Hepatocyte (in vitro differentiated cells): ENCODE measurements at places on chromosomes 7 and 10. TPM values are rescaled to one million over a fixed set of nuclear protein-coding genes. Genes with fewer than 3 reads are reported as not detected.

DNA sequence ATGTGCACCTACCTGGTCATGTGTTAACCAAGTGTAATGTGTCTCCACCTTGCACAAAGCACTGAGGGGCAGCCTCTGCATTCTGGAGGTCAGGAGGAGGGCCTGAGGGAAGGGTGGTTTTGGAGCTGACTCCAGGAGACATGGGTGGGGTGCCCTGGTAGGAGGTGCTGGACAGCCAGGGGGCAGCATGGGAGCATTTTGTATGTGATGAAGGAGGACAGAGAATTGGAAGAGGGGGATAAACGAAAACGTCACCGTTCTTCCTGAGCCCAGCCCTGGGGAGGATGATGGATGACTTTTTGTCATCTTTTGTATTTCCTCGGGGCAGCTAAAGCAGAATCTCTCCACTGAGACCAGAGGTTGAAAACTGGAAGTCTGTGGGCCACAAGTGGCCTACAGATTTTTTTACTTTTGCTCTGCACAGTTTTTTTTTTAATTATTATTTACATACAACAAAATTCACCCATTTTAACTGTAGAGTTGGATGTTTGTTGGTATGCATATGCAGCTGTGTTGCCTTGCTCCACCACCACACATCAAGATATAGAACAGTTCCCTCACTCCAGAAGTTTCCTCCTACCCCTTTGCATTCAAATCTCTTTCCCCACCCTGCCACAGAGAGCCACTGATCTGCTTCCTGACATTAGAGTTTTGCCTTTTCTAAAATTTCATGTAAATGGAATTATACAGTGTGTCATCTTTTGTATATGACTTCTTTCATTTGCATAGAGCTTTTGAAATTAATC, 242.5 kb downstream of the VTI1A start:
- peak; percentile 27 for DNase-seq

Gene PRKG1
- 8.1 and 12.3 TPM in 2 replicates for total RNA-seq

- DNase-seq, result peak; percentile 38
Observed at GRCh38 chr7:128791972-128792327, 182 bp downstream of the CCDC136 start.

DNA sequence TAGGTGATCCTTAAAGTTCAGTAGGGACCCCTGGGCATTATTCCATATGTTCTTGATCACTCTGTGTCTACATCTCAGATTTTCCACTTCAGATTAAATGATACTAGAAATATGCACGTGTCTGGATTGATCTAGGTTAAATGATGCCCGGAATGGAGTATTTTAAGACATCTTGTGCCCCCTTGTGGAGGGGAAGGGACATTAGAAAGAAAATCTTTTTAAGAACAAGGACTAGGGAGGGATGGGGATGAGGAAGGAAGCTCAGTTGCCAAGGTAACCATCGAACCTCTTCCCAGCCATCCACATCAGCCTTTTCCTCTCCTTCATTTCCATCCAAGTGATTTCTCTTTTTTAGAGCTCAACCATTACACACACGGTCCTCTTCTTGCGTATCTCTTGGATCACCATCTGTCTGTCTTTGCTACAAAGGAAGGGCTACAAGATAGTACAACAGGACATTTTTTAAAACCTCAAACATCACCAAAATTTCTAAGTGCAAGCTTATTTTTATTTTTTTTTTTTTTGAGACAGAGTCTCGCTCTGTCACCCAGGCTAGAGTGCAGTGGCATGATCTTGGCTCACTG, 40.5 kb downstream of the PRSS2 start:
- DNase-seq, result peak; percentile 46

DNA sequence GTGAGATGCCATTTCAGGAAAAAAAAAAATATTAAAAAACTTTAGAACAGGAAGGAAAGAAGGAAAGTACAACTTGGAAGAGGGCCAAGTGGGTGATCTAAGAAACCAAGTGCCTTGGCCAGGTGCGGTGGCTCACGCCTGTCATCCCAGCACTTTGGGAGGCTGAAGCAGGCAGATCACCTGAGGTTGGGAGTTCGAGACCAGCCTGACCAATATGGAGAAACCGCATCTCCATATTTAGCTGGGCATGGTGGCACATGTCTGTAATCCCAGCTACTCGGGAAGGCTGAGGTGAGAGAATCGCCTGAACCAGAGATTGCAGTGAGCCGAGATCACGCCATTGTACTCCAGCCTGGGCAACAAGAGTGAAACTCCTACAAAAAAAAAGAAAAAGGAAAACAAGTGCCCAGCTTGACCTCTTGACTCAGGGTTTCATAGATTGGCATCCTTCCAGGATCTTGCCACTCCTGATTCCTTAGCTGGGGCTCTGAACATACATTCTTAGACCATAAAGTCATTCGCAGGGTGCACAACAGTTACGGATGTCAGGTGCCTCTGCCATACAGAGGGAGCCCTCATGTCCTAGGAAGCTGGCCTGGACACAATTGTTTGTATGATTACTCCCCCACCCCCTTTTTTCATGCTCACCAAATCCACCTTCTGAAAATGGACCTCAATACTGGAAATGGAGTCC, 2.1 kb upstream of the GUSB start:
- peak; percentile 19 for DNase-seq

DNA sequence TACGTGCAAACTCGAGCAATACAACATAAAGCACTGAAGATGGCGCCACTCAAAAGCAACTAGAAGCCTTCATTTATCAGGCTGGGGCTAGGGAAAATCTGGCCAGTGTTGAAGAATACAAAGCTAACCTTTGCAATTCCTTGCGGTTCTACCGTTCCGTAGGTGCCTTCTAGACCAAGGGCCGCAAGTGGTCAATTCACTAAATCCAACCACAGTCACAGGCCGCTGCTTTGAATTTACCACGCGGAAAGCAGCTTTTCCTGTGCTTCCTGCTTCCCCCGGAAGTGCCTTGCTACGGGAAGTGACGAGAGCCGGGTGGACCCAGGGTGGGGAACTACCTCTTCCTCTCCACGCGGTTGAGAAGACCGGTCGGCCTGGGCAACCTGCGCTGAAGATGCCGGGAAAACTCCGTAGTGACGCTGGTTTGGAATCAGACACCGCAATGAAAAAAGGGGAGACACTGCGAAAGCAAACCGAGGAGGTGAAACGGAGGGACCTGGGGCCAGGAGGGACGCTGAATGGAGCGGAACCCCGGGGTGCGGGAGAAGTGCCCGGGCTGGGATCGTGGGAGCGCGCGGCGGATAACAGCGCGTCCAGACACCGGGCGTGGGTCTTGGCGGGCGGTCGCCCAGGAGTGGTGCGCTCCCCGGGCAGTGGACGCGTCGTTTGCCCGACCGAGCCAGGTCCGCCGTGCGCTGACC, at the start of gene DDX21:
TSS of gene DDX21 (plus strand) at position 339 of the 701 bp plus-strand sequence. CDS start at position 395, 56 bp downstream.
- peak; percentile 94 for DNase-seq

- DNase-seq, result no peak
Observed at GRCh38 chr10:30154561-30154960, 95.2 kb upstream of the JCAD start.

DNA sequence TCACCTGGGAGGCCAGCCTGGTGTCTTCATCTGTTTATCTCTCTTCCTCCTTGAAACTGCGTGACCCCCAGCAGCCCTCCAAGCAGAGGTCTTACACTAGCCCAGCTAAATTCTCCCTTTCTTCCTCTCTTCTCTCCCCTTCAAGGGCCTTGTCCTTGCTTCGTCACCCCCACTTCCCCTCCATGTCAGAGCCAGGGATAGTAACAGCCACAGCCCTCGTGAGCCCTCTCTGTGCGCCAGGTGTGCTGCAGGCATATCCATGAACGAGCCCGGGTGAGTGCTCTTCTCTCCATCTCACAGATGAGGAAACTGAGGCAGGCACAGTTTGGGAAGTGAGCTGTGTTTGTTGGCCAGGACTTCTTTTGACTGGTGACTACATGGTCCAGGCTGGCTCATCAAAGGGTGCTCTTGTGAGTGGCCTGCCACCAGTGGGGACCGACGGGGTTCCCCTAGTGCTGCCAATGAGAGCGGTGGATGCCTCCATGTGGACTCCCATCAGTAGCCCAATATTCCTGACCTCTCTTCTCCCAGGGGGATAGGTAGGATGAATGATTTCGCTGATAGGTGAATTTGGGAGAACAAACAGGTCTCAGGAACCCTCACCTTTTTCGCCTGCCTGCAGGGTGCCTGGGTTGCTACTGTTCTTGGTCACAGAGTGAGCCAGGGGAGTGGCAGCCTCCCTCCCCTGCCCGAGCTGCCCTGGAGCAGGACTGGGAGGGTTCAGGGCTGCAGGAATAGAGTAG, 38.1 kb downstream of the ADRA2A start:
- DNase-seq, result no peak

Gene OPN1SW
- not detected in 2 replicates for total RNA-seq
